ENCODE measurements at places on chromosomes 2 and 18. TPM values are rescaled to one million over a fixed set of nuclear protein-coding genes. Genes with fewer than 3 reads are reported as not detected.

DNA sequence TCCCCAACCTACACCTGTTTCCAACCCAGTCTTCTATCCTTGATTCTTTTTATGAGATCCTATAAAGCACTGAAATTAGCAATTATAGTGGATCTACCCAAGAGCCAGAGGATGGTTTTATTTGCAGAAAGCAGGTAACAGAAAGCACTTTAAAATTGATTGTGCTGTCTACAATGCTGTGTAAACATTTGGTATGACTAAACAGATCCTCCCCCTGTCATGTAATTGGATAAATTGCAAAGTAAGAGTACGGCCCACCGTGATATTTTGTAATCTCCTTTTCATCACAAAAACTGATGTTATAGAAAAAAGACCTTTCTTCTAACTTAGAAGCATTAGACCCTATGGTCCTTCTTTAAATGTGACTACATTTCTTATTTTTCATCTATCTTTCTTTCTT lies 11.3 kb upstream of the PPP3R1 start:
- no peak for DNase-seq

GRCh38 chr2:72990695-72991438 lies 73.5 kb downstream of the EMX1 start:
- no peak for DNase-seq

- DNase-seq: no peak
Measured at GRCh38 chr2:186135686-186136085, 350.4 kb upstream of the ZC3H15 start.

- DNase-seq: no peak
Measured at GRCh38 chr2:231862071-231862470, 64.1 kb downstream of the NPPC start.

DNA sequence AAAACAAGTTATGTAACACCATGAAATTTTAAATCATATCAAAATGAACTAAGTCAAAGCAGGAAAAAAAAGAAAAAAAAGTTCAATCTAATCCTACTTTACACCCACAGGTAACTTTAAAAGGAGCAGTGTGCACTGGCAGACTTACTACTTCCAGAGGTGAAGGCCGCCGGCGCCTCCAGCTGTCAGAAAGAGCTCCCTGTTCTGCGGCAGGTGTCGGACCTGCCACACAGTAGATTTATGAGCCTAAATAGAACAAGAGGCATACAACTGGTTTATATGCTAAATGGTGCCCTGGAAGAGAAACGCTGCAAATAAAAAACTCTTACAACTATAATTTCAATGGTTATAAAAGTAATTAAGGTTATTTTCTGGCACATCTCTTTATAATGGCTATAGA lies 23.1 kb upstream of the PNO1 start:
- no peak for DNase-seq

DNA sequence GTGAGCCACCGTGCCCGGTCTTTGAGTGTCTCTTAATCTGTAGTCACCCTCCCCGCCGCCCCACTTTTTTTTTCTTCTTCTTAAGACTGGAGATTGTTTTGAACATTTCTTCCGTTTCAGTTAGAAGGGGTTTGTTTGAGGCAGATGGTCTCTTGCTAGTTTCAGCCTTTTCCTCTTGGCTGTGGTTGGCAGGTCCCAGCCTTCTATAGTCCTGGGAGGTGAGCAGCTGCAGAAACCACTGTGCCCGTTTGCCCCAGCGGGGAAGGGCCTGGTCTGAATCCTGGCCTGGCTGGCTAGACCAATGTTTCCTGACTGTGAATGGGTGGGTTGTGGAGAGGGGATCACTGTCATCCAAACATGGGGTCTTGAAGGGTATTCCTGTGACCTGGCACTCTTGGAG lies 30.1 kb upstream of the MCFD2 start:
- no peak for DNase-seq

DNA sequence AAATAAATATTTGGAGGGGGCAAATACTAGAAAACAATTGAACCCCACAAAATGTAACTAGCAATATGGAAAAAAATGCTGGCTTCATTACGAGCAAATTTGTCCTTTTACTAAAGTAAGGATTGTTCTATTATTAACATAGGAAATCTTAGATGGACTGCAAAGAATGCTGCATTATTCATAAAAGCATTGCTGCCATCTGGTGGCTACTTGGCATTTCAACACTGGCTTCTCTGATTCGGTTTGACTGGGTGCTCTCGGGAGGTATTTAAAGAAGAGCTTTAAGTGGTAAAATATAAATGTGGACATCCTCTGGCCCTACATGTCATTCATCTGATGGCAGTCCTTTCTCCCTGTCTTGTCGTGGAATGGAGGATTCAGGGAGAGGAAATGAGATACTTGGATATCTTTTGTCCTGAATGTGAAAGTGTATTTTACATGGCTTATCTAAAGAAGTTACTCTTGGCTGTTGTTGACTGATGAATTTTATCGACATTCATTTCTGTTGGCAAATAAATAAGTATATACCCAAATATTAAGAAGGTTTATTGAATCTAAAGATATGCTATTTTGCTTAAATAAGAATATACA lies 130.2 kb downstream of the ARHGAP15 start:
- DNase-seq: peak; percentile 91

DNA sequence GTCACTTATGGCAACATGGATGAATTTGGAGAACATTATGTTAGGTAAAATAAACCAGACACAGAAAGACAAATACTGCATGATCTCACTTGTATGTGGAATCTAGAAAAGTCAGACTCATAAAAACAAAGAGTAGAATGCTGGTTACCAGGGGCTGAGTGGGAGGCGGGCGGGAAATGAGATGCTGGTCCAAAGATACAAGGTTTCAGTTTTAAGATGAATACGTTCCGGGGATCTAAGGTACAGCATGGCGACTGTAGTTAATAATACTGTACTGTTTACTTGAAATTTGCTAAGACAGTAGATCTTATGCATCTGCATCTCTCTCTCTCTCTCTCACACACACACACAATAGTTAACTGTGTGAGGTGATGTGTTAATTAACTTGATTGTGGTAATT lies 14.2 kb downstream of the FAM110C start:
- no peak for DNase-seq

- no peak for DNase-seq
Measured at GRCh38 chr2:219435701-219436100, 1.1 kb downstream of the SPEG start.

DNA sequence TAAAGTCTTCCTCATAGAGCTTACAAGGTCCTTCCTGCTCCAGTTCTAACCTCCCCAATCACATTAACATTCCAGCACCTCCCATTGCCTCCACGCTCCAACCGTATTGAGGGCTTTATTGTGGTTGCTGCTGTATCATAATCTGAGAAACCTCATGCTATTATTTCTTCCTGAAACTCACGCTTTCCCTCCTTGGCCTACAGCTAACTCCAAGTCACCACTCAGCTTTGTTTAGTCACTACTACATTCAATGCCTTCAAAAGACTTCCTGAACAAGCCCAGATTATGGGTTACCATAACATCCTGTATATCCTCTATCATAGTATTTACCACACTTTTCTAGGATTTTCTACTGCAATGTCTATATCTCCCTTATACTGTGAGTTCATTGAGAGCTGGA lies 230.4 kb downstream of the IKZF2 start:
- DNase-seq: no peak

Gene UGT1A3
- total RNA-seq: not detected

Gene IL36A
- not detected for total RNA-seq

Gene SLC19A3
- total RNA-seq: not detected

Gene GALNT3
- total RNA-seq: 47.4 TPM

Gene DUSP2
- 432 TPM for total RNA-seq

Gene GNAL
- 10.9 TPM for total RNA-seq

Data from natural killer cell (primary cell).